CD4-positive, alpha-beta memory T cell (primary cell): ENCODE measurements at places on chromosomes 12 and 14. TPM values are rescaled to one million over a fixed set of nuclear protein-coding genes. Genes with fewer than 3 reads are reported as not detected.
A peak's percentile ranks its signal among the peaks of the same experiment; 100 is the strongest.

DNA sequence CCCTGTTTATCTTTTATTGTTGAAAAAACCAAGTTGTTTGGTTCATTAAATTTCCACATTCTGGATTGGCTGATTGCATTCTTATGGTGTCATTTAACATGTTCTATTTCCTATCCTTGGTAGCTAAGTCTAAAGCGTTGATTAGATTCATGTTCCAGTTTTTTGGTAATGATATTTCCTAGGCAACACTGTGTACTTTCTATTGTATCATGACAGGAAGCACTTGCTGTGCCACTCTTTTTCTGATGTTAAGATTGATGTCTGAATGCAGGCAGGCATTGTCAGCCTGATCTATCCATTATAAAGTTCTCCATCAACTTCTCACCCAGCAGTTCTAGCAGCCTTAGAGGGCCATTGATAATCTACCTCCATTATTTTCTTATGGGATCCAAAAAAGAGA, 91.1 kb upstream of the ARID2 start:
- H3K27ac ChIP-seq = no peak overlapping the region
- no peak overlapping the region for H3K4me3 ChIP-seq
- H3K4me1 ChIP-seq = no peaks in the 10 kb centered on the region
- DNase-seq = no peak
- H3K36me3 ChIP-seq = no peaks in the 10 kb centered on the region

The PRKAB1 gene
- 43.4 TPM for total RNA-seq

- H3K4me3 ChIP-seq = no peak overlapping the region
- H3K27me3 ChIP-seq = no peaks in the 10 kb centered on the region
- peak; percentile 46 for DNase-seq
- H3K4me1 ChIP-seq = peaks cover 3% of the 10 kb centered on the region
- H3K27ac ChIP-seq = no peak overlapping the region
- no peaks in the 10 kb centered on the region for H3K36me3 ChIP-seq
Measured at GRCh38 chr12:38328306-38328895, 11.8 kb downstream of the ALG10B start.

DNA sequence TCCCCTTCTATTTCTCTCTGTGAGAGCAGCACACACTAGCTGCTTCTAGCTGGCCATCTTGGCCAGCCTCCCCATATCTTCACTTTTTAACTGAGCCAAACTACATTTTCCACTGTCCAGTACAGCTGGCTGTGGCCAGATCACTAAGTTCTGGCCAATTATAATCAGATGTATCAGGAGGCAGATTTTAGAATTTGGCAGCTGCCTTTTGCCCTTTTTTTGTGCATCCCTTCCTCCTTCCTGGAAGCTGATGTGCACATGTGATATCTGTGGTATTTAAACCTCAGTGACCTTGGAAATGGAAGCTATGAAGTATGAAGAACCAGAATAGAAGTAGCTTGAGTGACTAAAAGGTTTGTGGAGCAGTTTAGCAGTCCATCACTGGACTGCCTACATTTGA, 49.8 kb upstream of the ANO6 start:
- no peaks in the 10 kb centered on the region for H3K4me1 ChIP-seq
- no peak overlapping the region for H3K4me3 ChIP-seq
- H3K36me3 ChIP-seq = no peaks in the 10 kb centered on the region

GRCh38 chr14:61603736-61604135, 91.6 kb upstream of the HIF1A start:
- H3K27ac ChIP-seq = no peak overlapping the region
- no peaks in the 10 kb centered on the region for H3K27me3 ChIP-seq
- H3K4me1 ChIP-seq = peaks cover 6% of the 10 kb centered on the region
- H3K36me3 ChIP-seq = no peaks in the 10 kb centered on the region

DNA sequence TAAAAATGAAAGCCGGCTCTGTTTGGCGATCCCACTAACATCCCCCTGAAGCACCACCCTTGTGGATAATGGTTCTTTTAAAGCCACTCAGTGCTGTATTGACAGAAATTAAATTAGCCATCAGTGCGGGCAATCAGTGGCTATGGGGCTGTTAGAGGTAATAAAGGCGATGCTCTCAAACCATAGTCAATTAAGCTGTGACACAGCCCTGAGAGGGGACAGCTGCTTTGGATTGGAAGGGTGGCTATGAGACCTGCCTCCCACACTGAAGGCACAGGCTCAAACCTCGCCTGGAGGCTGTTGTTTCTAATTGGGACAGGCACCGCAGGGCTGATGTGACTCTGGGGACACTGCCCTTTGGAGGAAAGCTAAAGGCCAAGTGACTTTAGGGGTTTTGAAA, 562.2 kb downstream of the VRK1 start:
- H3K4me1 ChIP-seq = no peaks in the 10 kb centered on the region
- H3K36me3 ChIP-seq = no peaks in the 10 kb centered on the region
- no peak for DNase-seq
- no peak overlapping the region for H3K27ac ChIP-seq
- no peak overlapping the region for H3K4me3 ChIP-seq

GRCh38 chr14:81110186-81110585, 110.6 kb downstream of the GTF2A1 start:
- no peak for DNase-seq
- no peaks in the 10 kb centered on the region for H3K27me3 ChIP-seq
- no peaks in the 10 kb centered on the region for H3K4me1 ChIP-seq
- no peak overlapping the region for H3K4me3 ChIP-seq

The TROAP gene
- total RNA-seq = 0.26 TPM

DNA sequence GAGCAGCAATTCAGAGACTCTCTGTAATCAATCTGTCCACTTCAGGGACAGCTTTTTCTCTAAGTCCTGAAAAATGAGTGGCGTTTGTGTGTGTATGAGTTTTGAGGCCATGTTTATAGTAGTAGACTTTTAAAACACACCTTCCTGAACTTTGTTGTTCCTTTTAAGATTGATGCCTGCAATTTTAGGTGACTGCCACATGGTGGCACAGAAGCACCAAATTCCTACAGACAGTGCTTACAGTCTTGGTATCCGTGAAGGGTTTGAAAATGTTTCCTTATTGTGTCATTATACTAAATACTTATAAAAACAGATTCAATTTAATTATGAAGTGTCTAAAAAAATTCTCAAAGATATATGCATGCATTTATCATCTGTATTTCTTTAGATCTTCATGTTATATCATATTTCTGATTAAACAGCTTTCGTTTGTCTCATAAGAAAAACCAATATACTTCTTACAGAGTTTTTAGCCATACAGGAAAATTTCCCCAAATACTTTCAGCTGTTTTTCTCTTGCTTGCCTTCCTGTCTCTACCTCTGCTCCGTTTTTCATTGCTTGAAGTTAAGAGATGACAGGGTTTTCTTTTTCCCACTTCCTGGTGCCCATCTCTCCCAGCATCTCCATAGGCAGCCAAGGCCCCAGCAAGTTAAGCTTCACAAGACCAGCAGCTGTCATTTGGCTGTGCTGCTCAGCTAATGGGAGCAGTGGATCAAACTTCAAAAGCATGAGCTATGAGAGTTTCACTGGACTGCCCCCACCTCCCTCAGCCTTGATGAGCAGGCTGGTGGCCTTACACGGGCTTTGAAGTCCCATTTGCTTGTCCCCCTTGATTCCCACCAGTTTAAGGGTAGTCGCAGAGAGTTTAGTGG, 259.6 kb downstream of the AKAP6 start:
- H3K4me1 ChIP-seq = no peaks in the 10 kb centered on the region
- H3K27ac ChIP-seq = no peak overlapping the region
- DNase-seq = no peak

The TAS2R9 gene
- not detected for total RNA-seq

The RND1 gene
- 1.4 TPM for total RNA-seq

DNA sequence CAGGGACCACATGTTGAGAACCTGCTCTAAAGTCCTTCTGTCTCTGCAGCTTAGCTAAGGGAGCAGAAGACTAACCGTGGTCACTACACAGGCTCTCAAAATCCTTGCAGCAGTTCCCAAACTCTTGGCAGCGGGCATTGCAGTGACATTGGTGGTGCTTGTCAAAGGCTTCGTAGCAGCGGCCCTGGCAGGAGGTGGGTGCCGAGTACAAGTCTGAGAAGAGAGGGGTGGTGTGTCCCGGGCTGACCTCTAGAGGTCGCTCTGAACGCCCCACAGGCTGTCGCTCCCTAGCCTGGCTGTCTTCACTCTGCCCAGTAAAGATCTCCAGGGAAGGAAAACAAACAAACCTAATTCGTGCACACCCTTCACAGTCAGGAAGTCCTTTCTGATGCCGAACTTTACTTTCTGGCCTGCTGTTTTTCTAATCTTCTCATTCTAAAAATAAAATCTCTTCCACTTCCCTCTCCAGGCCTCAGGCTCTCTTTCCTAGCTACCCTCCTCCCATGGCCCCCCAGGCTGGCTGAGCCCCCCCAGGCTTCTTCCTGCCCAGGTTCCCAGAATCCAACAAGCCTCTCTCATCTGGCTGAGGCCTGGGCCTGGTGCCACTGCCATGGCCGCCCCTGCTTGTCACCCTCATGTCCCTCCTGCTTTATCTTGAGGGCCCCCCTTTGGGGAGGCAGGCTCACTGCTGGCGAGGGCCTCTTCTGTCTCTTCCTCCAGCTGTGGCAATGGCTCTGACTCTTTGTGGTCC, 7.7 kb downstream of the ENDOU start:
- H3K4me1 ChIP-seq = peaks cover 18% of the 10 kb centered on the region
- no peaks in the 10 kb centered on the region for H3K36me3 ChIP-seq
- H3K27me3 ChIP-seq = no peaks in the 10 kb centered on the region
- peak; percentile 62 for DNase-seq
- no peak overlapping the region for H3K4me3 ChIP-seq

- peaks cover 50% of the 10 kb centered on the region for H3K36me3 ChIP-seq
- no peak overlapping the region for H3K27ac ChIP-seq
- no peaks in the 10 kb centered on the region for H3K27me3 ChIP-seq
- no peak overlapping the region for H3K4me3 ChIP-seq
- DNase-seq = no peak
- H3K4me1 ChIP-seq = peaks cover 42% of the 10 kb centered on the region
Measured at GRCh38 chr12:52073531-52074381, 4.0 kb downstream of the ATG101 start.

The EIF2S3B gene
- total RNA-seq = 1.3 TPM

DNA sequence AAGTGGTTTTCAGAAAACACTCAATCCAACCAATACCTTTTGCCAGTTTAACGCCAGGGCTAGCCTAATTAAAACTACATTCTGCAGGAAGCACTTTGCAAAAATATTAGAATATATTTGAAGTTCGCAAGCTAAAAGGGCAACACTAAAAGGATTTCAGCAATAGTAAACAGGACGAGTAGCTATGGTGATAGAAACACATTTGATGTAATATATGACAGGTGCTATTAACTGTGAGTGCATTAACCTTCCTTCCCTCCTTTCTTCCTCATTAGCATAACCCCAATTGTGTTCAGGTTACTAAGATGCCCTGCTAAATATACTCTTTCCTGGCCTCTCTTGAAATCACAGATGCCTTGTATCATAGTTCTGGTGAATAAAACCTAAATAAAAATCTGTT, 85.6 kb upstream of the TMCC3 start:
- H3K4me1 ChIP-seq = no peaks in the 10 kb centered on the region

DNA sequence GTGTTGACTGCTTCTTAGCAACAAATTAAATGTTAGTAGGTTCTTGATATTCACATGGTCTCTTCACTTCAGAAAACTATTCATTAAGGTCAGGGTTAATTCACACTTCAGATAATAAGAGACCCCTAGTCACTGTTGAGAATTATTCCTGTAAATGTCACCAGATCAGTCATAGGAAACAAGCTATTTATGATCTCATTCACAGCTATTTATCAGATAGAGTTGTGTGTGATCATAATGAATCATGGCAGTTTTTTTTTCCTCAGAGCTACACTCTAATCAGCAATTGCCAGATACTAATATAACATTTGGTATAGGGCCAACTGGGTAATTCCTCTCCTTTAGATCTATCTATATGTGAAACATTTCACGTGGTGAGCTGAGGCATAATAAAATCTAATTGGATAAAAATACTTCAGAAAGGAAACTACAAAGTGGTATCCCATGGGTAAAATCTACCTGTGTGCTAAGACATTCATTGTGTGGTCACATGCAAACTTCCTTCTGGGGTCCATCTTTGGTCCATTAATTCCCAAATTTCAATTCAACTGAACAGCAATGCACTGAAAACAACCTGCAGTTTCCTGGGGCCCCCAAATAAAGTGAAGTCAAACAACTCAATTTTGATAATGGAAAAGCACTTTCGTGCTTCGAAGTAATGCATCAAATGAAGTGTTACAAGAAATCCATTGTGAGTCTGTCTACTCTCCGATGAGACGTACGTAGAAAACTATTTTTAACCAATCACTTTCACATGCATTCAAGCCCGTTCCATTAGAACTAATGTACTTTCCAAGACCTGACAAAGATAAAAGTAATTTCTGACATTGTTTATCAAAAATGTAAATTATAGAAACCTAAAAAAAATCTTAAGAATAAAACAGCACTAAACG, 197.0 kb downstream of the ACSS3 start:
- no peak for DNase-seq
- H3K36me3 ChIP-seq = no peaks in the 10 kb centered on the region
- no peak overlapping the region for H3K4me3 ChIP-seq

DNA sequence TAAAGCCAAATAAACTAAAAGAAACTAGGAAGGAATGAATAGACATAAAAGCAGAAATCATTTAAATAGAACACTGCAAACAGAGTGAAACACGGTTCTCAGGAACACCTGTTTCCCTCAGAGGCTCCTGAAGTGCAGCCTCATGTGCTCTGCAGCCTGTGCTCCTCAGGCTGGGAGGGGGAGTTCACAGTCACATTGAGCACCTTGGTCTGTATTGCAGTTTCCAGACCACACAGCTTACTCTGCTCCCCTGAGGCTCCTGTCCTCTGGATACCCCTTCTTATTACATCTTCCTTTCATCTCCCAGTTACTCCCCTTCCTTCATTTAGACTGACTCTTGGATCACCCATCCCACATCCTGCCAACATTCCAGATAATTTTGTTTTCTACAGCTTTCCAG, 49.7 kb upstream of the DCD start:
- H3K4me1 ChIP-seq = no peaks in the 10 kb centered on the region
- no peaks in the 10 kb centered on the region for H3K36me3 ChIP-seq
- H3K27ac ChIP-seq = no peak overlapping the region
- no peak overlapping the region for H3K4me3 ChIP-seq
- H3K27me3 ChIP-seq = peaks cover 4% of the 10 kb centered on the region

- no peaks in the 10 kb centered on the region for H3K27me3 ChIP-seq
- H3K27ac ChIP-seq = no peak overlapping the region
- no peak for DNase-seq
- no peaks in the 10 kb centered on the region for H3K4me1 ChIP-seq
- no peak overlapping the region for H3K4me3 ChIP-seq
Measured at GRCh38 chr12:24500831-24501230, 448.1 kb downstream of the BCAT1 start.
